KG1 (cell line): ENCODE measurements at places on chromosomes 2 and 18.

- no peak for DNase-seq
Measured at GRCh38 chr2:182804128-182804527, 62.3 kb downstream of the FRZB start.

- no peak for DNase-seq
Measured at GRCh38 chr2:215749092-215749957, 264.0 kb downstream of the MREG start.

DNA sequence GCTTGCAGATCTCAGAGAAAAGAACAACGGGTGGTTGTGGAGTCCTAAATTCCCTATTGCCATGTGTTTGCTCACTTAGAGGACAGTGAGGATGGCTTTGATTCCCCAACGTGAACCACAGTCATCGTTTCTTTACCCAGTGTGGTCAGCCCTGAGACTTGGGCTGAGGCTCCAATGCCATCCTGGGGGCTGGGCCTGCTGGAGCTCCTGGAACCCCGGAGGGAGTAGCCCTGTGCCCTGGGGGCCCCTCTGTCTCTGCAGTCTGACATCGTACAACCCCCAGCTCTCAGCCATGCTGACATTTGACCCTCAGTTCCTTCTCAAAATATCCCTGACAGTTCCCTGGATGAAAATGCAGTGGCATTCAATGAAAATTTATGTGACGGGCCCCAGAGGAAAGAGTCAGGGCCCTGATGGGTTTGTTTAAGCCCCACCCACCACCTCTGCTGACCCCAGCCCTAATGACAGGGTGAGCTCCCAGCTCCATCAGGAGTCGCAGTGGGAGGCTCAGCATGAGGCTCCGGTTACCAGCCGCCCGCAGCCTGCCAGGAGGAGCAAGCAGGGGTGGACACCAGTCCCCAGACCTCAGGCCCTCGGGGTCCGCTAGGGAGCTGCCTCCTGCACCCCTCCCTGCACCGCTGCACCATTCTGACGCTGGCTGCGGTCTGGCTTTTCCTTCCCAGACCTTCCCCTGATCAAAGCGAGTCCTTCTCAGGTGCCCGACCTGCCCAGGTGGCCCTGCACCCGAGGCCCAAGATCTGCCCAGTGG lies 120.9 kb downstream of the TWIST2 start:
- DNase-seq, result no peak

DNA sequence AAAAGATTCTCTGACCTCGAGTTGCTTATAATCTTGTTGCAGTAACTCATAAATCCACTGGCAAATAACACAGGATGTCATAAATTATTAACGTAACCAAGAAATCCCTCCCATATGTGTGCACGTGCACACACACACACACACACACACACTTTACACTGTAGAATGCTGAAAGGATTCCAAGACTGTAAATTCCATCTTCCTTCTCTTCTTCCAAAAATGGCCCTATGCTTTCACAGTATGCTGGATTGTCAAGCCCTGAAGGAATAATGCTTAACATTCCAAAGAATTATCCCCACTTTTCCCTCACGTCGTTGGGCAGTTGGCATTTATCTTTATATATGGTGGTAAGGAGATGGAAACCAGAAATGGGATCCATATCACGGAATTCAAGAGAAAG lies 117.5 kb upstream of the CRIM1 start:
- no peak for DNase-seq

GRCh38 chr2:26885651-26886329 lies 37.9 kb downstream of the DPYSL5 start:
- no peak for DNase-seq

DNA sequence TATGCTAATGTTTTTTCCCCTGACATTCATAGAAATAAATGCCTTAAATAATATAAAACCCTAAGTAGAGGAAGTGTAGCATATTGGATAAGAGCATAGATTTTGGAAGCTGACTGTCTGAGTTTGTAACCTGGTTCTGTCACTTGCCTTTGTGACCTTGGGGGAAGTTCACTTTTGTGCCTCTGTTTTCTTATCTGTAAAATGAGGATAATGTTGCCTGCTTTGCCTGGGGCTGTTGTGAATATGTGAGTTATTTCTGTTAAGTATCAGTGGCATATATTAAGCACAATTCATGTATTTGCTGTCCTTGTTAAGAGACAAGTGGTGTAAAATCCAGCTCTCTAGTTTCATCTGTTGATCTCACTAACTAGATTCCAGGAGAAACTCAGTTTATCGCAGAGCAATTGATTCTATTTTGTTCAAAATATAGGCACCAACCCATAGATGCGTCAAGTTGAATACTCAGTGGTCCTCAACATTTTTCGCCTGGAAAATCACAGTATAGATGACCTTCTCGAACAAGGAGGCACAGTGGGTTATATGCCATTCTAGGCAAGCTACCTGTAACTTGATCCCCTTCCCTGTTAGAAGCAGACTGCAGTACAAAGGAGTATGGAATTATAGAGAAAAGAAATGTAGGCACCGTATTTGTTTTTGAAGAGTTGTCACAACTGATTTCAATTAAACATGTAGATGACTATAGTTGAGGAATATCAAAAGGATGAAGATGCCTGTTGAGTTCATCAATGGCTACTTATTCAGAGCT lies 67.0 kb downstream of the SOCS6 start:
- no peak for DNase-seq

DNA sequence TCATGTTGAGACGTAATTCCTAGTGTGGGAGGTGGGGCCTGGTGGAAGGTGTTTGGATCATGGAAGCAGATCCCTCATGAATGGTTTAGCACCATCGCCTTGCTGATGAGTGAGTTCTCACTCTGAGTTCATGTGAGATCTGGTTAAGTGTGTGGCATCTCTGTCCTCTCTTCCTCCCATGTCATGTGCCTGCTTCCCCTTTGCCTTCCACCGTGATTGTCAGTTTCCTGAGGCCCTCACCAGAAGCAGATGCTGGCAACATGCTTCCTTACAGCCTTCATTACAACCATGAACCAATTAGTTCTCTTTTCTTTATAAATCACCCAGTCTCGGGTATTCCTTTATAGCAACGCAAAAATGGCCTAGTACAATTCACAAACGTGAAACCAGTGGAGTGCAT lies 14.6 kb upstream of the MCM6 start:
- DNase-seq, result peak; percentile 71

DNA sequence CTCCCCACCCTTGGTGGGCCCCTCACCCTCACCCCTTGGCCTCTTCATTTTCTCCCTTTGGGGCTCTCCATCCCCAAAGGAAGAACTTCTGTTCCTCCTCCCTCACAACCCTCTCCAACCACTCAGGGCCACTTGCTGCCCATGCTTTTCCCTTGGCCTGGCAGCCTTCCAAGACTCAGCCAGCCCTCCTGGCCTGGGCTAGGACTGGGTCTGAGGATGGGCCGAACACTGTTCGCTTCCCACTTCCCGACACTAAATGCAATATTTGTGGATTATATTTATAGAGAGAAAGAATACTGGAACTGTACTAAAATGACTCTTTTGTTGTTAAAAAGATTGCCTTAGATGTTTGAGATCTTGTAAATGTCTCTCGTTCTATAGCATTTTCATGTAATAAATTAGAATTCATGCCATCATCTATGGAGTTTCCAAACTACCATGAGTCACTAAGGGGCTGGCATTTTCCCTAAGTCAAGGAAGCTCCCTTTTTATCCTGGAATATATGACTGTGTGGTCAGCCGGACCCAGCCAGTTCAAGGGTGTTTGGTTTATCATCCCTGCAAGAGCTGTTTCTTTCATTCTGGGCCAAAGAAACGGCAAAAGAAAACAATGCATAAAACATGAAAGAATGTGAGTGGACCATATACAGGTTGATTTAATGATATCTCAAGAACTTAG lies 3.8 kb downstream of the CXCR2 start:
- DNase-seq, result no peak

DNA sequence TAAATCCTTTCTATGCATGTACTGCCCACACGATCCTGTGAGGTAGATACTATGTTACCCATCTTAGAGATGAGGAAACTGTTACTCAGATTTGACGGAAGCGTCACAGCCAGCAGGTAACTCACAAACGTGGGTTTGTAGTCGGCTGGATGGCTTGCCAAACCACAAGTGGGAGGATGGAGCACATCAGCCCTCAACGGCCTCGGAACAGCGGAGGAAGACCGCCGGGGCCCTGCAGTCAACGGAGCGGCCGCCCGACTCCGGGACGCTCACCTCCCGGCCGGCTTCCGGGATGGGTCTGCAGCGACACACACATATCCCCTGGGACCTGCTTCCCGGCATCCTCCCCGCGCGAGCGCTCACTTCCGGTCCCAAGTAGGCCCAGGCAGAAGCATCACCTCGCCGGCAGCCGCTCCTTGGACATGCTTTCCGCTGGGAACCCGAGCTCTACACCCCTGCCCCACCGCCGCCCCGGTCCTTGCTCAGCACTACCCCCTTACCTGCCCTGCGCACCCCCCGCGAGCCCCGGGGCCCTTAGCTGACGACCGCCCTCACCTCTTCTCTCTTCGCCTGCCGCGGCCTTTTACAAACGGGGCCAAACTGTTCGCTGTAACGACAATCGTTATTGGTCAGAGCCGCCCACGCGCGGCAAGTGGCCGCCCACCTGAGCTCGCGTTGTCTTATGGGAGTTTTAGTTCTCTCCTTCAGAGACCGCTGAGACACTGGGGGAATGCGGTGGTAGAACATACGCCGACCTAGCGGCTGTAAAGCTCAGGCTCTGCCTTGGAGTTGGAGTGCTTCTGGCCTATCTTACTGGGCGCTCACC lies at the start of gene C2orf42:
Gene C2orf42 (minus strand): TSS at position 602 of the 826 bp plus-strand sequence. CDS start 9,034 bp downstream, outside the sequence.
- DNase-seq, result peak; percentile 88

- no peak for DNase-seq
Measured at GRCh38 chr2:132797556-132797955, 127.6 kb upstream of the LYPD1 start.

DNA sequence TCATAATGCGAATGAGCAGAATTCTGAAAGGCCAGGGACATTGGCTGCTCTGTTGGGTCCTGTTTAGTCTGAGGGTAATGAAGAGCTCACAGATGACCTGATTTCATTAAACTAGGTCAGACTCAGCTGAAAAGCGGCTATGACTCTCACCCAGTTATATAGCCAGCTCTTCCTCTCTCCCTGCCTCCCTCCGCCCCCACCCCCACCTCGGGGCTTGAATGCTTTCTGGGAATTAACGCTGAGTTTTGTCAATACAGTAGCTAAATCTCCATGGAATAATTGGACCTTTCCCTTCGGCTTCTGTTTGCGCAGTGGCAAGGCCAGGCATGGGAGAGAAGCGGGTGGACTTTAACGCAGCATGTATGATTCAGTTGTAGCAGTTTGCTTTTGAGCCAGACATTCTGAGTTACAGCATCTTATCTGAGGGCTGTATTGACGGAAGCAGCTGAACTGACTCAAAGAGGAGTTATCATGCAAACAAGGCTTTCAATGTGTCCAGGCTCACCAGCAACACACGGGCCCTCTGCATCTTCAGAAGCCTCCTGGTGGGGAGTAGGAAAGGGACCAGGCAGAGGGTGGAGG lies 110.6 kb downstream of the MYCN start:
- DNase-seq, result no peak

DNA sequence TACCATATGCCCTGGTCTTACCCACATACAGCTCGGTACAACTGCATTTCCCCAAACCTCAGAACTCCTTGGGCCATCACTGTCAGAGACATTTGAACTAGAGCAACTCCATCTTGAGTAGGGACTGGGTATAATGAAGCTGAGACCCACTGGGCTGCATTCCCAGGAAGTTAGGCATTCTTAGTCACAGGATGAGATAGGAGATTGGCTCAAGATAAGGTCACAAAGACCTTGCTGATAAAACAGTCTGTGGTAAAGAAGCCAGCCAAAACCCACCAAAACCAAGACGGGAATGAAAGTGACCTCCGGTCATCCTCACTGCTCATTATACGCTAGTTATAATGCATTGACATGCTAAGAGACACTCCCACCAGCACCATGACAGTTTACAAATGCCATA lies 131.3 kb downstream of the PIK3C3 start:
- DNase-seq, result no peak

- no peak for DNase-seq
Measured at GRCh38 chr2:167122389-167122788, 234.1 kb downstream of the XIRP2 start.

DNA sequence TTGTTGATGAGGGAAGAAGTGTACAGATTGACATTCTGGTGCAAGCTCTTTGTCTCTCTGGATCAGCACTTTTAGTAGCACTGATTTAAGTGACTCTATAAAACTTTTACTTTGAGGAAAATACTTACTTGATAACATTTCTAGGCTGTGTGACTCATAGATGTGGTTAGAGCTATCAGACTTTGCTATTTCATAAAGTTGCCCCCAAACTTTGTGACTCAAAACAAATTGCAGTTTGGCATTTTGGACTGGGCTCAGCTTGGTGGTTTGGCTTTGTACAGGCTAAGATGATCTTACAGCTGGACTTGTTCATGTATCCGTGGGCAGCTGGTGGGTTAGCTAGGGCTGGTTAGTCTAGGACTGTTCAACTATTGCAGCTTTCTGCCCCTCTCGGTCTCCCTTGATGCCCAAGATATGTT lies 42.1 kb upstream of the GLS start:
- DNase-seq, result no peak

DNA sequence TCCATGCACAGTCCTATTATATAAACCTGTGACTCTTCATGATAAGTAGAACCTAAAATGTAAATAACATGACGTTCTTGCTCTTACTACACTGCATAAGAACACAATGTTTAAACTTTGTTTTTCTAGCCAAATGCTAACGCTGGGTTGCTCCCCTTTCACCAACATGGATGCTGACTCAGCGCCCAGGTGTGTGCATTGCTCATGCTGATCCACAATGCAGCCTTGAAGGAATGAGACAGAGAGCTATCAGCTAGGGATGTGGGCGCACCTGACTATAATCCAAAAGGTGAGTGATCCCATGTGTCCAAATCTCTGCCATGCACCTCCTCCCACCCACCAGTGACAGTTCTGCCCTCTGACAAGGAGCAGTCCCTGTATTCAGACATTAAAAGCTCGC lies 235.0 kb downstream of the IRS1 start:
- no peak for DNase-seq

GRCh38 chr2:111162718-111163331 lies 42.1 kb downstream of the BCL2L11 start:
- no peak for DNase-seq

GRCh38 chr18:55455938-55456337 lies 132.1 kb downstream of the TCF4 start:
- DNase-seq, result no peak

GRCh38 chr2:128159437-128159836 lies 68.4 kb downstream of the UGGT1 start:
- no peak for DNase-seq

- DNase-seq, result no peak
Measured at GRCh38 chr2:12010779-12011178, 264.3 kb downstream of the LPIN1 start.

GRCh38 chr2:149538138-149538833 lies 49.3 kb downstream of the MMADHC start:
- DNase-seq, result no peak

GRCh38 chr2:131413148-131413747 lies 49.3 kb upstream of the RAB6D start:
- peak; percentile 23 for DNase-seq

DNA sequence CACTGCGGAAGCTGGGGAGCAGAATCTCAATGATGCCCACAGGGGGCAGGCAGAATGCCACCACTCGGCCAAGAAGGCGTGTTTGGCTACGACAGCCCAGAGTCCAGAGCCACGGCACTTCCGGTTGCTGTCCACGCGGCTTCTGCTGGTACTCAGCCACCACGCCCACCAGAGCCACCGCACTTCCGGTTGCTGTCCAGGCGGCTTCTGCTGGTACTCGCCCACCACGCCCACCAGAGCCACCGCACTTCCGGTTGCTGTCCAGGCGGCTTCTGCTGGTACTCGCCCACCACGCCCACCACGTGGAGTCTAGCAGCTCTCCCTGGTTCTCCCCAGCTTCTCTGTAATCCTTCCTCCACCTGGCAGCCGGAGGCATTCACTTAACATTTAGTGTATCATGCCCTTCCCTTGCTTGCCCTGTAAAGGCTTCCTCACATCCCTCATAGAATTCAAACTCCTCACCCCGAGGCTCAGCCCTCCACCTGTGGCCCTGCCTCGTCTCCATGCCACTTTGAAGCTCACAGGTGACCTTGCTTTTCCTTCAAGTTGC lies 40.1 kb upstream of the APCDD1 start:
- DNase-seq, result no peak
